Activated naive CD4-positive, alpha-beta T cell treated with Interleukin-2 at 50 U/mL for 16 hours (primary cell): ENCODE measurements at places on chromosomes 6 and 20.

GRCh38 chr6:166870602-166871208 lies 85.6 kb downstream of the RNASET2 start:
- no peak for DNase-seq

GRCh38 chr6:124512431-124512830 lies 449.8 kb upstream of the RNF217 start:
- DNase-seq = no peak

DNA sequence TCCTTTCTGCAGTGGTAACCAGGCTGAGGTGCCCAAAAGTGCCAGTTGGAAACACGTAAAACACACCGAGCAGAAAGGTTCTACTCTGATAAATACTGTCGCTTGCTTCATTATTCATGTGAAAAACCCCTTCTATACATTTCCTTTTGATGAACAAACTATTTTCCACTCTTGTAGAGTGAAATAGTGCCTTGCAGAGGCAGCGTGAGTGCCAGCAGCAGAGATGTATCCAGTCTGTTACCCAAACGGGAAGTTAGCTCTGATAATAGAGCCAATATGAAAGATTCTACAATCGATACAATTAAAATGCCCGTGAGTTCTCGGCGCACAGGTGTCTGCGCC lies 1.5 kb downstream of the ZBTB46 start:
- DNase-seq = no peak

GRCh38 chr6:80544976-80545722 lies 438.7 kb downstream of the BCKDHB start:
- DNase-seq = no peak

DNA sequence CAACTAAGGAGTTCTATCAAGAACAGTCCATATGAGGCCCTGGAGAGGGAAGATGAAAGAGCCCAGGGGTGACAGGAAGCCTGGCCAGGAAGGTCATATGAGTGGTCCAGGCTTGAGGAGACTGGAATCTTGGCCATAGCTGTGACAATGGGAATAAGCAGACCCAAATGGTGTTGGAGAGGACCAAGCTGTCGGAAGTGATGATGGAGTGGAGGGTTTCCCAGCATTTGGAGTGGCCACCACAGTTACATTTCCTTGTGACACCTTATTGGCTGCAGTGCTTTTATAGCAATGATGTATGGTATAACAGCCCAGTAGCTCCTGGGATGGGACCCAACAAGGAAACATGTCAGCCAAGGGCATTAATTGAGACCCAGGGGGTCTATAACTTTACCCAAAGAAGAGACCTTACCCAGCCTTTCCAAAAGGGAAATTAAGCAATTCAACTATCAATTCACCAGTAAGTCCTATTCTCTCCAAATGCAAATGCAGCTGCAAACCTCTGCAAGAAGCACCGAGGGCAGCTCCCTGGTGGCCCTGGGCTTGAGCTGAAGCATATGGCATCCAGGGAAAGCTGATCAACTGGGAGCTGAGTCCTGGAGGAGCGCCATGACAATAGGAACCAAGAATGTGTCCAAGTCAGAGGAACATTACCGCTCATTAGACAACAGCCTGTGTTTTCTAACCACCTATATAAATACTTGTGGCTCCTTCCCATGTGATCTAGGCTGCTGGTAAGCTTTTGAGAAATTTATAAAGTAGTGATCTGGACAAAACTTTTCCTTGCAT lies 219.4 kb downstream of the SOD2 start:
- DNase-seq = no peak

- DNase-seq = no peak
Measured at GRCh38 chr6:125050663-125051318, 88.6 kb downstream of the RNF217 start.

GRCh38 chr6:36292170-36292569 lies 22.3 kb downstream of the PNPLA1 start:
- no peak for DNase-seq

DNA sequence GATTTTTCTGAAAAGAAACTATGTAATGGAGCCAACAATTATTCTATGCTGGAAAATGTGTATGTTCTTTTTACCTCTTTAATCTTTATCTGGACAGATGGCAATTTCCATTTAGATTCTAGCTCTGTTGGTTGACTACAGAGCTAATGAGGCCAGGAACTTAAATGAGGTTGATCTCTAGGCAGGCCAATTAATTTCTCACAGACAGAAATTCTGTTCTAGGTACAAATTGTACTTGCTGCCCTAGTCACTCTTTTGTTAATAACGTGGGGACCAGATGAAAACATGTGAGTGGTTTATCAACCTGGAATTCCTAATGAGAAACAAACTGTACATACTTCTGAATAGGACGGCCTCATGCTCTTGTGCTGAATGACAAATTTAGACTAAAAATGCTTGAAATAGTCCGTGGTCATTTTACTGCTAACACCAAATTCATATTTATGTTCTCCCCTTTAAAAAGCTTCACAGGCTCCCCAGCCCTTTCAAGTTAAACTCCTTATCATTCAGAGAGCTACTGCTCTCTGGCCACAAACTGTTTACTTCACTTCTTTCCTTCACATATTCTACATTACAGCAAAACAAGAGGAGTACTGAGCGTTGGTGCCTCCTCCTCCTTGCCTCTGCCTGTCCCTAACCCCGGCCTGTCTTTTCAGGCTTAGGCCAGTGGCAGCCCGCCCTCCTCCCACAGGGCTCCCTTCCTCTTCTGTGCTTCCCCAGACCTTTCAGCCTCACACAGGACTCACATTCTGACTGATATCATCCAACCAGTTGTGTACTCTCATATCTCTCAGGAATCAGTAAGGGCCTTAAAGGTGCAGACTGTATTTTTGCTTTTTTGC lies 41.4 kb downstream of the DTNBP1 start:
- no peak for DNase-seq

- DNase-seq = no peak
Measured at GRCh38 chr6:99349171-99350141, at the start of gene FAXC. Gene FAXC, minus strand, starts transcription at chr6:99349674. Its CDS starts 302 bp downstream, at chr6:99349372.

DNA sequence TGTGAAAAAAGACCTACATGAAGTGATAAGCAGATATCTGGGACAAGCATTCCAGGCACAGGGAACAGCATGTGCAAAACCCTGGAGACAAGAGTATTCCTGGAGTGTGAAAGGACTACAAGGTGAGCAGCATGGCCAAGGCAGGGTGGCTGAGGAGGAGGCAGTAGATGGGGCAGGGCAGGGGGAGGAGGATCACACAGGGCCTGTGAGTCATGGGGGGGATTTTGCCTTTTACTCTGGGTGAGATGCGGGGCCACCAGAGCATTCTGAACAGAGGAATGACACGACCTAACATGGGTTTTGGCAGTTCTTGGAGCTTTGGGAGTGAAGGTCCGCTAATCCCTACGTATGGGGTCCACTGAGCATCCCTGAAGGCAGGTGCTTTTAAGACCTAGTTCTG lies 69.8 kb upstream of the CCN6 start:
- peak; percentile 35 for DNase-seq

- DNase-seq = no peak
Measured at GRCh38 chr20:33859751-33860150, 48.6 kb downstream of the CHMP4B start.

DNA sequence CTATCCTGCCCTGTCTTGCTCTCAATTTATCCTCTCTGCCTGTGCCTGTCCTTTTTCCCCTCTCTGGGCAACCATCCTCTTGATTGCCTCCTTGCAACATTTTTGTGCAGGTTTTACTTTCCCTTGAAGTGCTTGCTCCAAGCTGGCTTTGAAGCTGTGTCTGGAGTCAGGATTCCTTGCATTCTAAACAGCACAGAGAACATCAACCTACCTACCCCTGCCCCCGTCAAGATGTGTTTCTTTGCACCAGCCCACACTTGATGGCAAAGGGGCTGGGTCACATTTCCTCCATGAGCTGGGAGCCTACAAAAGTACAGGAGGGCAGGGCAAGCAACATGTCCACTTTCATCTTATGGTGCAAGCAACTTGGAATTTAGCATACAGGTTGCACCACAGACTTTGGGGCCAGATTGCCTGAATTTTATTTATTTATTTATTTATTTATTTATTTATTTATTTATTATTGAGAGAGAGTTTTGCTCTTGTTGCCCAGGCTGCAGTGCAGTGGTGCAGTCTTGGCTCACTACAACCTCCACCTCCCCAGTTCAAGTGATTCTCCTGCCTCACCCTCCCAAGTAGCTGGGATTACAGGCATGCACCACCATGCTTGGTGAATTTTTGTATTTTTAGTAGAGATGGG lies 206.3 kb downstream of the COL19A1 start:
- DNase-seq = no peak

DNA sequence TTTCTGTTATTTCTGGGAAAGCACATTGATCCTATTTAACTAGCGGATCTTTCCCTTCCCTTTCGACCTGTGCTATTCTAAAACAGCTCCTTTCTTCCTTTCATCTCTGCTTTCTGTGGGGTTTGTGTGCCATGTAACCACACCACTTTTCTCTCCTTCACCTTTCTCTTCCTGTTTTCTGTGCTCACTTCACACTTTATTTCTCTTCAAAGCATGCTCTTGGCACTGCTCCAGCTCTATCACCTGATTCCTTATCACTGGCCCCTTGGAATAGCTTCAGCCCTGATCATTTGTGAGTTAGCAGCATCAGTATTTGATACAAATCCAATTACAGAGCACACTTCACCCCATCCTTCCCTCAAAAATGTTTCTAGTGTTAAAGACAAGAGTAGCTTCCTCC lies 8.1 kb upstream of the METTL24 start:
- no peak for DNase-seq

DNA sequence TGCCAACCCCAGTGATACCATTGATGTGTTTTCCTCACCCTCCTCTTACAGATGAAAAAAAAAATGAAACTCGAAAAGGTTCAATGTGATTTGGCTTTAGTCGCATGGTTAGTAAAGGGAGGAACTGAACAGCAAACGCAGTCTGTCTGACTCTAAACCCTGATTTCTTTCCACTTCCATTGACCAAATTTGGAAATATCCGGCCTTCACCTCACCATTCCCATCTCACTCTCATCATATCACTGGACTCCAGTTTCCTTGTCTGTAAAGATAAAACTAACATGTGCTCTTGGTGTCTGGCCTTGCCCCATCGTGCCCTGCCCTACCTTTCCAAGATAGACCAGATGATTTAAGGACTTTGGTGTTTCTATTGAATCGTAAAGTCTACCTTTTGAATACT lies 48.7 kb upstream of the ADGRF1 start:
- no peak for DNase-seq

- DNase-seq = no peak
Measured at GRCh38 chr20:64048402-64049044, 916 bp downstream of the SOX18 start.

DNA sequence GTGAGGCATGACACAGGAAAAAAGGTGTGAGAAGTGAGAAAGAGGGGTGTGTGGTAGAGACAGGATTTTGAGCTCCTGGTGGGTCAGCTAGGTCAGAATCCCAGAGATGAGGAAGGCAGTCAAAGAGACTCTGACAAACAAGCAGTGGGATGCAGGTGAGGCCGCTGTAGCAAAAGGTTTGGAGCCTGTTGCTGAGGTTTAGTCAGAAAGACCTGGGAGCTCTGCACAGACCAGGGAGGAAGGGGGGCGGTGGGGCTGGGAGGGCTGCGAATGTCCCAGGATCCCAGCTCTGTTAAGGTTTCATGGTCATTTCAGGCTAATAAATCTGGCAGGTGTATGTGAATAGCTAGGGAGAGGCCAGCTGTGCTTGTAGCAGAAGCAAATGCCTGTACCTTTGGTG lies 373.9 kb upstream of the SYNCRIP start:
- no peak for DNase-seq

- DNase-seq = peak; percentile 75
Measured at GRCh38 chr6:107716688-107717089, 107.4 kb downstream of the SCML4 start.

DNA sequence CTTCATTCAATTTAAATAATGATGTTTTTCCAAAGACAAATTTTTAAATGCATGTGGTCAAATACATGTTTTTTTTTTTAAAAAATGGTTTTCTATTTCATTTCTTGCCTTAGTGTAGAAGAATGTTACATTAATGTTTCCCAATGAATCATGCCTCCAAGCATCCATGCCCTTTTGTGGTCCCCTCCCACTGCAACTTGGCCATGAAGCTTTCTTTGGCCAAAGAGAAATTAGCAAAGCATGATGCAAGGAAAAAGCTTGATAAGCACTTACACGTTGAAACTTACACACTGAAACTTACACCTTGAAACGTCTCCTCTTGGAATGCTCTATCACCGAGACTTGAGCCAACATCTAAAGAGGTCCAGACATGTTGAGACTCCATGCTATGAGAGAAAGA lies 93.0 kb upstream of the ELOVL5 start:
- DNase-seq = no peak
